SK-N-DZ (cell line): ENCODE measurements at places on chromosomes 7 and 10.

DNA sequence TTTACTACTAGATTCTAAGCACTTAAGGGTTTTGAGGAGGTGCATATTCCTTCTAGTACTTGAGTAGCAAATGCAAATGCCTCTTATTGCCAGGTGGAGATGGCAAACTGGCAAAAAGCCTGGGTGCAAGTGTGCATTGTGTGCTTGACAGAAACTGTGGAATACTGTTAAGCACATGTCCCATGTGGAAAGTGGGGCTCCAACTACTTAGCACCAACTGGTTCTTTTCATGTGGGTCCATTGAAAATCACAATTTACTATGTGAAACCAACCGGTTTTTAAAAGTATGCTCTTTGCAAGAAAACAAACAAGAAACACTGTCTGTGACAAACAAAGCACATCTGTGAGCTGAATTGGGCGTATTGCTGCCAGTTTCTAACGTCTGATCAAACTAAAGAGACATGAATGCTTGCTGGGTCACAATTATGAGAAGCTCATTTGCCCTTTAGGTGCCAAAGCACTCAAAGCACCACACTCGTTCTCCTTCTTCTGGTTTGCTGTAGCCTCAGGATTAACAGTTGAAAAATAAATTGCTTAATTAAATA, 197.4 kb downstream of the SEMA3E start:
- no peak for DNase-seq

GRCh38 chr7:16999541-17000267, 117.9 kb upstream of the AGR3 start:
- no peak for DNase-seq

DNA sequence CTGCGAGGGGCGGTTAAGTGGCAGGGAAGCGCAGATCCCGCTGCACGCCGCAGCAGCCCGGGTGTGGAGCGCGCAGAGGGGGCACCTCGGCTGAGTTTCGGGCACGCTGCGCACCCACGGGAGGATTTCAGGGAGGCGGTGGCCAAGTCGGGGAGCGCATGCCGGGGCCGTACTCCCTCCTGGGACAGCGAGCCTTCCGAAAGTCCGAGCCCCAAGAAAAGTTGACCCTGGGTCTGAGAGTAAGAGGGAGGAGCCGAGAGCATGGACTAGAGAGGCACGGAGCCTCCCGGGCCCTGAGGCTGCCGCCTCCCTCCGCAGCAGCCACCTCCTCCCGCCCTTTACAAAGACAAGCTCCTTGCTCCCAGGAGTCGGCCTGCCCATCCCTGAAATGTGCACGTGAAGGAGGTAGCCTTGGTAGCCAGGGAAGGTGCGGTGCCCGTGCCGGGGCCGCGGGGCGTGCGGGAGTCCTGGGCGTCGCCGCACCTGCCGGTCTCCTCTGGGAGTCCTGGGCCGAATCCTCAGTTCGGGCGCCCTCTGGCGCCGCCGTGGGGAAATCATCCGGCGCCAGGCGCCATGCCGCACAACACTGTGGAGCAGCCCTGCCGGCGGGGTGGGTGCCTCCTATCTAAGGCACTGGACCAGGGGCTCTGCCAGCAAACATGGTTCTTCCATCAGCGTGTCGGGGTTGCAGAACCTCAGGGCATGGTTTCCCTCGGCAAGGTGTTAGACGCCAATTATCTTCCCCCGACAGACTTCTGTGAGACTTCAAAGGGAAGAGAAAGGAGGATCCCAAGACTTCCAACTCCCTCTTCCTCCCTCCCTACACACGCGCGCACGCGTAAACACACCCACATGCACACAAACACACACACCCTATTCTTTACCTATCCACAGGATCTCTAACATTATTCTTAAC, 104.0 kb downstream of the TRIL start:
- DNase-seq: peak; percentile 76

DNA sequence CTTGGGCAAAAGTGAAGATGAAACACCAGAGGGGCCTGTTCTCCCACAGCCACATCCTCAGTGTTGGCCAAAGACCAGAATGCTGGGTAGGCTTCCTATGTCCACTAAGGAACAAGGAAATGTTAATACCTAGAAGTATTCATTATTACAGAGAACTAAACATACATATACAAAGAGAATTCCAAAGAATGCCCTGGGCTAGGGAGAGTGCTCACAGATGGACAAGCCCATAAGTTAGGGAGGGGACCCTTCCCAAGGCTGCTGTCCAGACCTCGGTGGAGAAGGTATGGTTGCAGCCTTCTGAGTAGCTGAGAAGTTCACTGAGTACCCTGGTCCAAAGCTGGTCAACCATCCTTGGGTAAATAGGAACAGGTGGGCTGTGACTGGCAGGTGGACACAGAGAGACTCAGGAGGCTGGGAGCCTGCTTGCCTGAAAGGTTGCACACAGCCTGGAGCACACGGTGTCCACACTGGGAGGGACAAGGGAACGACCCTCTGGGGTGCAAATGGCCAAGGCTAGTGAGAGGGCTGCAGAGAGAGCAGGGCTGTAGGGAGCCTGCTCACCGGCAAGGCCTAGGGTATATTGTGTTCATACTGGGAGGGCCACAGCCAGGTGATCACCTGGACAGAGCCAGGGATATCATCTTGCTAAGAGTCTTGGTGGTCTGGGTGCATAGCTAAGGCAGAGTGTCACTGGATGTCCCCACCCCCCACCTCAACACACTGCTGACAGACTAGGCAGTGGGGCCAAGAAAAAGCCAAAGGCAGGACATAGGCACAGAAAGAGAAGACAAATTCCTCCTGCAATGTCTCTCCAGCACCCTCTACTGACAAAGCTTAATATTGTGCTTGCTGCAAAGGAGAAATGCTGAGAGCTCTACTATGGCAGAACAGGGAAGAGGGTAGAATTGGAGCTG, 40.3 kb downstream of the CPVL start:
- DNase-seq: peak; percentile 77

GRCh38 chr10:36053271-36053670, 411.2 kb upstream of the FZD8 start:
- no peak for DNase-seq
